Suprapubic skin (tissue), 4 donors: ENCODE measurements at places on chromosomes 4 and X.

- H3K4me3 ChIP-seq, result no peak overlapping the region
- no peaks in the 10 kb centered on the region for H3K36me3 ChIP-seq
- no peaks in the 10 kb centered on the region for H3K4me1 ChIP-seq
- no peak overlapping the region for H3K27ac ChIP-seq
- no peaks in the 10 kb centered on the region for H3K27me3 ChIP-seq
These were observed 226.9 kb downstream of the ARHGAP24 start for GRCh38 chr4:85701861-85702321.

- no peaks in the 10 kb centered on the region for H3K4me1 ChIP-seq
- H3K36me3 ChIP-seq, result no peaks in the 10 kb centered on the region
- H3K27me3 ChIP-seq, result peaks cover 6% of the 10 kb centered on the region
- no peak for DNase-seq
- H3K4me3 ChIP-seq, result no peak overlapping the region
These were observed 6.6 kb upstream of the CXXC4 start for GRCh38 chr4:104501290-104501689.

- no peak for DNase-seq
- peaks cover 13% of the 10 kb centered on the region for H3K4me1 ChIP-seq
- no peaks in the 10 kb centered on the region for H3K36me3 ChIP-seq
- no peak overlapping the region for H3K27ac ChIP-seq
- no peaks in the 10 kb centered on the region for H3K27me3 ChIP-seq
These were observed 68.2 kb downstream of the ARHGAP10 start for GRCh38 chr4:147799986-147800555.

DNA sequence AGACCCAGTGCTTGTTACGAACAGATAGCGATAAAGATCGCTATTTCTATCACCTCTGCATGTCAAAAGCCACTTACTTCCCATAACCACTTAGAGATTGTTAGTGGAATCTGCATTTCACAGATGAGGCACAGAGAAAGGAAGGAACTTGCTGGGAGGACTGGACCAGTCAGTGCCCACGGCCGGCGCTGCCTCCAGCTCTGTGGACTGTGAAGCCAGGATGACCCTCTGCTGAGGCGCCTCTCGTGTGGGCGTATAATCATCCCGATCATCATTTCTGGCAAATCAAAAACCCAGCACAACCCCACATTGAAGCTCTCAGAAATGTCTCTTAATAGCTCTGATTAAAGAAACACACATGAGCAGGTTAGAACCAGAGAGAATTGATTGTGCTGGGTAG lies 61.5 kb upstream of the ADRA2C start:
- peak; percentile 33 for DNase-seq
- H3K27me3 ChIP-seq, result peaks cover 70% of the 10 kb centered on the region
- peaks cover 8% of the 10 kb centered on the region for H3K4me1 ChIP-seq
- no peaks in the 10 kb centered on the region for H3K36me3 ChIP-seq
- H3K27ac ChIP-seq, result no peak overlapping the region

DNA sequence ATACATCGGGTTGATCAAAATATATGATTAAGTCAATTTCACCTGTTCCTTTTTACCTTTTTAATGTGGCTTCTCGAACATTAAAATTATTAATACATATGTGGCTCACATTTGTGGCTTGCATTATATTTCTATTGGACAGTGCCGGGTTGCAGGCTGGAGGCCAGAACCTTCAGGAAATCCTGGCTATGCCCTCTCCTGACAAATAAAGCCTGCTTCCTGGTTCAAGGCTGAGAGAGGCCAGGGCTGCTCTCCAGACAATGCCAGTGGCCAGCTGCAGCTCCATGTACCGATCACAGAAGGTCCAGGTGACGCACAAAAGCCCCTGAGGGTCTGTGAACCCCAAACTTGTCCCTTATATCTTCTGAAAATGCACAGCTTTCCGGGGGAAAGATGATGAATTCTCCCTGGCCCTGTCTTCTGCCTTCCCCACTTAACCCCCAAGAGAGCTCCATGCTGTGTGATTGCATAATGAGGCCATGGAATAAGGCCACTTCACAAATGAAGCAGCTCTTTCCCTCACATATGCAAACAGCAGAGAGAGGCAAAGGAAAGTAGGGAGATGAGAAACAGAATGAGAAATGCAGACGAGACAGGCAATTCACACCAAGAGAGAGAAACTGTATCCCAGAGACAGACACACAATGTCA lies 241.2 kb downstream of the BCOR start:
- DNase-seq, result no peak
- H3K27ac ChIP-seq, result no peak overlapping the region
- no peak overlapping the region for H3K4me3 ChIP-seq
- no peaks in the 10 kb centered on the region for H3K36me3 ChIP-seq
- H3K4me1 ChIP-seq, result peaks cover 8% of the 10 kb centered on the region

DNA sequence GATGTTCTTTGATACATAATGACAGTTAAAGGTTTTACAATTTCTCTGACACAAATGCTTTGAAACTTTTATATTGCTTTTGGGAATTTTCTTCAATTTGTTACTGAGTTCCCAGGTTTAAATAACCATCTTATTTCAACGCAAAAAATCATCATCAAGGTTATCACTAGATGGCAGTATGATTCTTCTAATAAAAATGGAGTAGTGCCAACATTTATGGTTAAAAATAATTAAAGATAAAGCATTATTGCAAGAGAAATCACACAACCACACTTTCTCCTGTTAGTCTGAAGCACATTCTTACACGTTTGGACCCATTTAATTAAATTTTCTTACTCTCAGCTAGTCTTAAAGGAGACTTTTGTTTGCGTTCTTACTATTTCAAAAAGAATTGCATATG lies 611.3 kb upstream of the CPXCR1 start:
- H3K36me3 ChIP-seq, result no peaks in the 10 kb centered on the region
- H3K4me1 ChIP-seq, result no peaks in the 10 kb centered on the region
- H3K27me3 ChIP-seq, result no peaks in the 10 kb centered on the region
- no peak for DNase-seq

DNA sequence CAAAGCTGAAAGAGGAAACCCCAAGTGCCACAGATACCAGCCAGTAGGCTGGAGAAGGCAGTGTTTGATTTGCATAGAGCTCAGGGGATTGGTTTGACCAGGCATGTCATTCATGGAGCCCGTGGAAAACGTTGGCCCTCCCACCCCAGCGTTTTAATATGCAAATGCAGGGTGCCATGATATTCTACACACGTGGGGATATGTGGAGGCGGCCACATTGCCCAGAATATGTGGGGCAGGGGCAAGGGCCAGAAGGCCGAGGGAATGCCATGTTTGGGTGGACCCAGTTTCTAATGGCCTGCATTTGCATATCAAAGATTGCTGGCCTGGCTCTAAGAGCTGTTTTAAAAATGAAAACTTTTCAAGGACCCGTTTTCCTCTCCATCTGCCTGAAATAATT lies 71.1 kb downstream of the MAP9 start:
- H3K27me3 ChIP-seq, result no peaks in the 10 kb centered on the region
- no peak for DNase-seq
- H3K27ac ChIP-seq, result no peak overlapping the region
- H3K36me3 ChIP-seq, result no peaks in the 10 kb centered on the region

GRCh38 chr4:20528508-20528907 lies 171.8 kb upstream of the PACRGL start:
- H3K27ac ChIP-seq, result no peak overlapping the region
- no peak overlapping the region for H3K4me3 ChIP-seq
- no peaks in the 10 kb centered on the region for H3K4me1 ChIP-seq
- DNase-seq, result no peak
- no peaks in the 10 kb centered on the region for H3K36me3 ChIP-seq
- no peaks in the 10 kb centered on the region for H3K27me3 ChIP-seq

DNA sequence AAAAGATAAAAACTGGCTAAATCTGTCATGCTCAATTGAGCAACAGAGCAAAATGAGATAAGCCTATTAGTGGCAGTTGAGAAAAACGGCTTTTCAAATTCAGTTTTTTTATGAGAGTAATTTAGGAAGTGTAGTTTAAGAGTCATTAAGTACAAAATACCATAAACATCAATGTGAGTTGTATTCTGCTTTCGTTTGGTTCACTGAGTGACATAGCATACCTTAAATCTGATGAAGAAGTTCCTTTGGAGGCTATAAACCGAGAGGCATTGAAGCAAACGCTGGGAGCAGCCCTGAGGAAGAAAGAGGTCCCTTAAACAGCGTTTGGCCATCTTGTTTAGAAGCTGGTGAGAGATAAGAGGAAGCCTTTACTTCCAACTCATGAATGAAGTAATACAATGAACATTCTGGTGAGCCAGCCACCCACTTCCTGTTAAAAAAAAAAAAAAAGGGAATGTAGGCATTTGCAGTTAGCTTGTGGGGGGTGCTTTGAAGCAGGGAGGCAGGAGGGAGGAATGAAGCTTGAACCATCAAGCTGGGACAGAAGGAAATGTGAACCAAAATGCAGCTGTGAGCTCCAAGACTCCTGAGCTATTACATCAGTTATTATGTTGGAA lies 132.3 kb downstream of the ZNF330 start:
- H3K36me3 ChIP-seq, result no peaks in the 10 kb centered on the region
- no peaks in the 10 kb centered on the region for H3K4me1 ChIP-seq
- no peak overlapping the region for H3K4me3 ChIP-seq
- H3K27ac ChIP-seq, result no peak overlapping the region
- no peak for DNase-seq
